ENCODE measurements at places on chromosomes 6 and 20. TPM values are rescaled to one million over a fixed set of nuclear protein-coding genes. Genes with fewer than 3 reads are reported as not detected.

DNA sequence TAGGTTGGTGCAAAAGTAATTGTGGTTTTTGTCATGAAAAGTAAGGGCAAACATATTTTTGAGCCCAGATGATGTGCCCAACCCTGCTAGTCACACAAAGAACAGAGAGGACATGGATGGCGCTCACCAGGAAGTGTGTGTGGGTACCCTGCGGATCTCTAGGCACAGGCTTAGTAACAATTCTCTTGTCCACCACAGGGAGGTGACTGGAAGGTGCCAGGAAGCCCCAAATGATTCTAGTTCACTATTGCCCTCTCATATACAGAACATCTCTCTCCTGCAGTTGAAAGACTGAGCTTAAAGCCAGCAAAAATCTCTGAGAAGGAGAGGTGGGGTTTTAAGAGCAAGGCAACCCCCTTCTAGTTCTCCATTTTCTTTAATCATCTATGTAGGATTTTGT, 272.1 kb upstream of the TAB2 start:
- peaks cover 5% of the 10 kb centered on the region for H3K36me3 ChIP-seq
- no peak for DNase-seq
- peaks cover 51% of the 10 kb centered on the region for H3K4me1 ChIP-seq
- H3K27me3 ChIP-seq = no peaks in the 10 kb centered on the region

DNA sequence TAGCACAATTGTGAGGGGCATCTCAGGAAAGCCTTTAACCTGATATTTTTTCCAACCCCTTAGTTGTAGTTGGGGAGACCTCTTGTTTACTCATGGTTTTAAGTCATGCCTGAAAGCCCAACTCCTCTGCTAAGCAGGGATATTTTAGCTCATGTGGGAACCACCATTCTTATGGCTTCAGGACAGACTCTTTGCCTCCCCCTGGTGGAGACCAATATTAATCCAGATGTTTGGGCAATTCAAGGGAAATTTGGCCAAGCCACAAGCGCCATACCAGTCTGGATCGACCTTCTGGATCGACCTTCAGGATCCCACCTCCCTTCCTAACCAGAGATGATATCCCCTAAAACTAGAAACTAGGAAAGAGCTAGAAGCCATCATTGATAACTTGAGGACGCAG, 211.2 kb downstream of the C6orf118 start:
- H3K27ac ChIP-seq = no peak overlapping the region
- H3K27me3 ChIP-seq = no peaks in the 10 kb centered on the region
- no peak for DNase-seq
- H3K4me3 ChIP-seq = no peak overlapping the region
- no peaks in the 10 kb centered on the region for H3K4me1 ChIP-seq

DNA sequence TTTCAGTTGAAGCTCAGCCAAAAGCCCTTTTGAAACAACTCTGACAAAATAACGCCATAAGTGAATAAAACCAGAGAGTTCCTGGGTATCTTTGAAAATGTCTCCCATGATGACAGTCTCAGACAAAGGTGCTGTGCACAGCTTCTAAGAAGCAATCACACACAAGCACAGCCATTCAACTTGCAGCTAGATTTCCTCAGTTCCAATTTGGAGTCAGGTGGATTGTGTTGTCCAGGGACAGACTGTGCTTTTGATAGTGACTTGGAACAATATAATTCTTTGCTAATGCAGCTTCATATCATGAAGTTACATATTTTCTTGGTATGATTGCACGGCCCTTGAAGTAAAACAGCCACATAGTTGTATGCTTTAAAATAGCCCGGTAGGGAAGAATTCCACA, 105.6 kb downstream of the FARS2 start:
- no peak for DNase-seq
- H3K27me3 ChIP-seq = no peaks in the 10 kb centered on the region
- H3K4me1 ChIP-seq = no peaks in the 10 kb centered on the region

The C2 gene
- total RNA-seq = not detected

The TBXT gene
- total RNA-seq = not detected

The ELOVL5 gene
- total RNA-seq = 82.8 TPM

GRCh38 chr20:414161-414560, 6.1 kb downstream of the RBCK1 start:
- H3K4me3 ChIP-seq = no peak overlapping the region
- H3K4me1 ChIP-seq = peaks cover 32% of the 10 kb centered on the region
- H3K36me3 ChIP-seq = peaks cover 45% of the 10 kb centered on the region
- DNase-seq = no peak
- no peak overlapping the region for H3K27ac ChIP-seq

DNA sequence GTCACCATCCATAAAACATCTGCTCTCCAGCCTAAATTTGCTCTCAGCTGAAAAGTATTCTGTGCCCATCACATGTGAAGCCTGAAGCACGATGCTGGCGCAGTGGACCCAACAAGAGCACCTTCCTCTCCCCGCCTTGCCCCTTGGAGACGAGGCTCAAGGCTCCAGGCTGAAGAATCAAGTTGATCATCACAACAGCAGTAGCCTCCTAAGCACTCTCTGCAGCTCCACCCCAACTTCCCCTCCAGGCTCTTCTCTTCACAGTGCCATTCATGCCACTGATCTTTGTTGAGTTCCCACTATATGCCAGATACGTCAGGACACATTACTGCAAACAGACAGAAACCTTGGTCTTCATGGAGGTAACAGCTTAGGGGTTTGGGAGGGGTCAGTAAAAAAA, 41.6 kb upstream of the ZNF217 start:
- peaks cover 2% of the 10 kb centered on the region for H3K27me3 ChIP-seq
- peaks cover 15% of the 10 kb centered on the region for H3K4me1 ChIP-seq
- no peak overlapping the region for H3K27ac ChIP-seq
- no peak overlapping the region for H3K4me3 ChIP-seq

The PTCRA gene
- total RNA-seq = not detected

DNA sequence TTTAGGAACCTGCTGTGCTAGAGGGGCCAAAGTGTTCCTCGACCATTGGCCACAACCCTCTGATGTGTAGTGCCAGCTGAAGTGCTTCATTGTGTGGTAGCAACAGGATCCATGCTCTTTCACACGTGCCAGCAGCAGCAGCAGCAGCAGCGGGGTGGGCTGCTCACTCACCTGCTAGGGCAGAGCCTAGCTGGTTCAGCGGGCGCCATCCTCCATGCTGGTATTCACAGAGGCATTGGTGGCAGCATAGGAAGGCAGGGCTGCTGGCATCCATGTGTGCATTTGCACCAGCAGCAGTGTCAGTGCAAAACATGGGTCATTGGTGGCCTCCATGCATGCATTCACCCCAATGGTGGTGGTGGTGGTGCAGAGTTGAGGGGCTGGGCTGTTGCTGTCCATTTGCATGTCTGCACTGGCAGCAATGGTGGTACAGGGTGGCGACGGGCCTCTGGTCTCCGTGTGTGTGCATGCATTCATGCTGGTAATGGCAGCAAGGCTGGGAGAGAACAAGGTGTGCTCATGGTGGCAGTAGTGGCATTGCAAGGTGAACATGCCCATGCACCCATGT, 13.2 kb upstream of the TINAG start:
- H3K4me3 ChIP-seq = no peak overlapping the region
- no peak overlapping the region for H3K27ac ChIP-seq
- H3K4me1 ChIP-seq = peaks cover 62% of the 10 kb centered on the region
- no peaks in the 10 kb centered on the region for H3K36me3 ChIP-seq

DNA sequence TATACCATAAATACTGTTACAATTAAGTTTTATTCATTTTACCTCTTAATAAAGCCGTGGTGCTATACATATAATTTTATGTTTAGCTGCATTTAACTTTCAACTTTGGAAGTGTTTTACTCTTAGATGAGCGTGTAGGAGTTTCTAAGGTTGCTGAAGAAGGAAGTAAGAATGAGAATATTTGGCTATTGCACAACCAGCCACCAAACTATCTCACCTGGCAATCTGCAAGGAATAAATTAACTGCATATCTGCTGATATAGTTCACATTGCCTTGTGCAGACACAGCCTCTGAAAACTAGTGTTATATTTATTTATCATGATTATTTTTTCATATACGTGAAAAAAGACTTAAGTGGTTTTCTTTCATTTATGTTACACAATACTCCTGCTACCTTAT, 230.4 kb downstream of the PLCB1 start:
- peaks cover 36% of the 10 kb centered on the region for H3K4me1 ChIP-seq
- H3K27me3 ChIP-seq = no peaks in the 10 kb centered on the region
- no peaks in the 10 kb centered on the region for H3K36me3 ChIP-seq

DNA sequence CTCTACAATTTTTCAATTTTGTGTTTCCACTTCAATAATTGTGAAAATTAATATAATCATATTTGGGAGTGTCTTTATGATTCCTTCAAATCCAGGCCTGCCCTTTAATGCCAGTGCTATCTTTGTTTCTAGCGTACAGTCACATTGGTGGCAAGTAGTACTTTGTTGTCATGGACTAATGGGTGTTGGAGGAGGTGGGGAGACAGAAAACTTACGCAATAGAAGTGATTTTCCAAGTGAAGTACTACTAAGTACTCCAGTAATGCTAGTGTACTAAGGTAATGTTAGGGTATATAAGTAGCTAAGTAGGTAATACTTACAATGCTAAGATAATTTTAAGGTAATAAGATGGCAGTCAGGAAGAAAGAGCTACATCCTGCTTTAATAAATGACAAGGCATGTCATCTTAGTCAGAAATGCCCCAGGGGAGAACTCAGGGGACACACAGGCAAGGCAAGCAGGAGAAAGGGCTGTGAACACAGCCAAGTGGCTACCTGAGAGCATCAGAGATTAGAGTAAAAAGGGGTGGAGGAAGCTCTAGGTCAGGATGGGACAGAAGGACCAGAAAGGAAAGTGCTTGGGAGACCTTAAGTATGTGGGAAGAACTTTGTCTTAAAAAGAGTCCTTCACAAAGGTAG, 217.2 kb upstream of the PRDM1 start:
- no peak overlapping the region for H3K4me3 ChIP-seq
- peaks cover 3% of the 10 kb centered on the region for H3K27me3 ChIP-seq
- no peak overlapping the region for H3K27ac ChIP-seq
- no peaks in the 10 kb centered on the region for H3K36me3 ChIP-seq
- no peaks in the 10 kb centered on the region for H3K4me1 ChIP-seq

The MMP24 gene
- 0.71 TPM for total RNA-seq

Data from HFFc6 (cell line).